ENCODE measurements at places on chromosomes 6 and 20.
A peak's percentile ranks its signal among the peaks of the same experiment; 100 is the strongest.

- no peak for DNase-seq
Observed at GRCh38 chr20:2859330-2860121, 13.8 kb upstream of the PTPRA start.

DNA sequence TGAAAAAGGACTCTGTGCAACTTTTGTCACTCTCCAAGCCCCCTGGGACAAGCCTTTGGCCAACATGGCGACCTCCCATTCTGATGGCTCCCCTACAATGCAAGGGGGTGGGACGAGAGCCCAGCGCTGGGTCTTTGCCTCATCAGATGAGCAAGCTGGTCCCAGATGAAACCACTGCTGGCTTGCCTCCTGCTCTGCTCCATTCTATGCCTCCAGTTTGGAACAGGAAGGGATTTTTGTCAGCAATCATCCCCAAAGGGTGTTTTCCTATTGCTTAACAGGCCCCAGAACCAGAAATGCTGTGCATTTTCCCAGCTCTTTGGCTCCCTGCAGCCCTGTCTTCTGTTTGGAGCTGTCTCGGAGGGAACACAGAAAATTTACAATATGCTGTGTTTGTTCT, 412.7 kb downstream of the MAFB start:
- no peak for DNase-seq

DNA sequence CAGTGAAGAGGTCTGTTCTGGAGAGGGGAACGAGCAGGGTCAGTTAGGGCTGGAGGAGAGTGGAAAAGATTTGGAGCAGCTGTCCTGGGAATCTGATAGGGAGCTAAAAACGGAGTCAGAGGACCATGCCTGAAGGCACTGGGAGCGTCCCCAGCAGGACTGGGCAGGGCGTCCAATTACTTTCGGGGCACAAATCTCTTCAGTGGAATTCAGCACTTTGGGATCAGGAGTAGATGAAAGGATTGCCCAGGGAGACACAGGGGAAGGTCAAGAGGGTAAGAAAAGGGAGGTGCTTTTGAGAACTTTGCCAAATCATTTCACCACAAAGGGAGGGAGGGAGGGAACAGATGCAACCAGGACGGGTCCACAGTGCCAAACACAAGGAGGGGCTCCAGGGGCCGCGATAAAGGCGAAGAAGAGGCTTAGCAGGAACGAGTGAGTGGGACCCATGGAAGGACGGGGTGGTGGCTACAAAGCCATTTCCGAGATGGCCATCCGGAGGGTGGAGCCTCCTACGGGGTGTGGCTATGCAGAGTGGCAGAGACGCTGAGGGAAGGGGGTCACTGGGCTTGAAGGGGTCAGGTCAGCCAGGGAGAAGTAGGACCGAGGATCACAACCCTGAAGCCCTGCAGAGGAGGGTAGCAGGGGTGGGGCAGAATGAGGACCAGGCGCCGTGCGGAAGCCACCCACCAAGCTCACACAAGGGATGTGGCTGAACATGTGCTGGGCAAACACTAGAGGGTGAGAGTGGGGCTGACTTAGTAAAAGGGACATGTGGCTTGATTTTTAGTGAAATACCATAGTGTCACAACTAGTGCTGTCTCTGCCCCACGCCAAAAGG, 180.0 kb upstream of the RREB1 start:
- no peak for DNase-seq

DNA sequence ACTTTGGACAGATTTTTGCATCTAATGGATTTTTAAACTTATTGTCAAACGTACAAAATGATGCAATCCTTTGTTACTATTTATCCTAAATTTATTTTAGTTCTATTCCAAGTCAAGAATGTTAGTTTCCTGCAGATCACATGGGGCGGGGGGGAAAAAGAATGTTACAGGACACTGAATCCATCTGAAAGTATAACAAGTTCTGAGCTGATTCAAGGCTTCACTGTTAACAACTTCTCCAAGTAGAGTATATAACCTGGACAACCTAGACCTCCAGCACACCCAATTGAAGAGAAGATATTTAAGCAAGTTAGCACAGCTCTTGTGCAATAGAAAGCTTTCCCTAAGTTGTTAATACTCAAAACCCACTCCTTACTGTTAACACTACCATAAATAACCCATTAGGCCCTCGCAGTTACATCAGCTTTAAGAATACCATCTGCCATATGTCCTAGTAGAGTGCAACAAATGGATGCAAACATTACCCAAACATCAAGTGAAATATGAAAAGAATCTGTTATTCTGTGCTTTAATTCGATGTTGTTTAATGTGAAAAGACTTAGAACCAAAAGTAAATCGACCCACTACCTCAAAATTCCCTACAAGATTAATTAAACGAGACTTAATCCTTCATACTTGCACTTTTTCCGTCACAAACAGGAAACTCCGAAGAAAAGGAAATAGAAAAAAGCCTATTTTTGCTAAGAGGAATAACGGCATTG, 1.3 kb downstream of the SEC63 start:
- no peak for DNase-seq

- DNase-seq: no peak
Observed at GRCh38 chr6:4088704-4089103, 9.8 kb upstream of the FAM217A start.

- peak; percentile 69 for DNase-seq
Observed at GRCh38 chr6:90397929-90398674, 101.5 kb upstream of the BACH2 start.
